ENCODE measurements at places on chromosomes 5 and 9.
A peak's percentile ranks its signal among the peaks of the same experiment; 100 is the strongest.

DNA sequence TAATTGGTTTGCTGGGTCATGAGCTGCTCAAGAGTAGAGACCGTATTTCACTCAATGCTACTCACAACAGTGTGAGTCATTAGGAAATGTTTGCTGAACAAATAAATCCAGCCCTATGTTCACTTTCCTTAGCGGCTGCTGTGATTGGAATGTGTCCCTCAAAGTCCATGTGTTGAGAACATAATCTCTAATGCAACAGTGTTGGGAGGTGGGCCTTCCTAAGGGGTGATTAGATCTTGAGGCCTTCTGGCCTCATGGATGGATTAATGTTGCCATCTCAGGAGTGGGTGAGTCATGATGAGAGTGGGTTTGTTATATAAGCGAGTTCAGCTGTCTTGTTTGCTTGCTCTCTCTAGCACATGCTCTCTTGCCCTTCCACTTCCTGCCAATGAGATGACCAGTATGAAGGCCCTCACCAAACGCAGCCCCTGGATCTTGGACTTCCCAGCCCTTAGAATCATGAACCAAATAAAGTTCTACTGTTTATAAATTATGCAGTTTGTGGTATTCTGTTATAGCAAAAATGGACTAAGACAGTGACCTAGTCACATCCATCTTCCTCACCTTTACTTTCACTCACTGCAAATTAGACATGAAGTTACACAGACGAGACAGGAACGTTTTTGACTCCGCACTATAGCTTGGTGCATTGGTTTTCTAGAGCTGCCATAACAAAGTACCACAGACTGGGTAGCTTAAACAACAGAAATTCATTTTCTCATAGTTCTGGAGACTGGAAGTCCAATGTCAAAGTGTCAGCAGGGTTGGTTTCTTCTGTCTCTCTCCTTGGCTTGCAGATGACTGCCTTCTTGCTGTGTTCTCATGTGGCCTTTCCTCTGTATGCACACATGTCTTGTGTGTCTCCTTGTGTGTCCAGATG, 50.9 kb upstream of the FAM169A start:
- DNase-seq = no peak

DNA sequence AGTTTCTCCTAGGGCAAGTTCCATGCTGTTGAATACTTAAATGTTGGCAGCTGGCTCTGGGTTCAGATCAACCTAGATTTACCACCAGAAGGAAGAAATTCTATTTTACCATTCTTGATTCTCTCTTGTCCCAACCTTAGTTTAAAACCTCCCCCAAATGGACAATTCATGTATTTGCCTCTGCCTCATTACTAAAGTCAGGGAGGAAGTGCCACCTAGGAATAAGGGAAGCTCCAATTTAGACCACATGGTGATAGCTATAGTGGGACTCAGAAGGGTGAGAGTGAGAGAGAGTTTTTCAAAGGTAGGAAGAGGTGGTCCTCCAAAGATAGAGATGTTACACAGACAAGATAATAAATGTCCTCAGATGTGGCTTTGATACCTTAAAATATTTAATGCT, 53.4 kb upstream of the PAM start:
- DNase-seq = no peak

DNA sequence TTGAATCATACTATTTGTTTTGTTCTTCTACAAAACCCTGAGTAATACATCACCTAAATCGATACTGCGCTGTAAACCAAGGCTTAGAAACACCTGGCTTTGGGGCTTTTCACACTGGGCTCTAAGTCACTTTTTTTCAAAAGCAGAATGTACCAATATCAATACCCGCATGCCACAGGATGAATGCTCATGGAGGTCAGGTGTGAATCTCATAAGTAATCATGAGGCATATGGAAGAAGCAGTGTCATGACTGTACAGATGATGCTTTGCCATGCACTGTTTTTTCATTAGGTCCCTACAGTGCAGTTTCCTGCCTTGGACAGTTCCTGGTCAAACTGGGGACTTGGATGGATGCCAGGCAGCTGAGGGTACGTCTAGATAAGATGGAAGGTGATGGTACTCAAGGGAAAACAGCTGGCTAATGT, 49.0 kb upstream of the ATG10 start:
- no peak for DNase-seq

DNA sequence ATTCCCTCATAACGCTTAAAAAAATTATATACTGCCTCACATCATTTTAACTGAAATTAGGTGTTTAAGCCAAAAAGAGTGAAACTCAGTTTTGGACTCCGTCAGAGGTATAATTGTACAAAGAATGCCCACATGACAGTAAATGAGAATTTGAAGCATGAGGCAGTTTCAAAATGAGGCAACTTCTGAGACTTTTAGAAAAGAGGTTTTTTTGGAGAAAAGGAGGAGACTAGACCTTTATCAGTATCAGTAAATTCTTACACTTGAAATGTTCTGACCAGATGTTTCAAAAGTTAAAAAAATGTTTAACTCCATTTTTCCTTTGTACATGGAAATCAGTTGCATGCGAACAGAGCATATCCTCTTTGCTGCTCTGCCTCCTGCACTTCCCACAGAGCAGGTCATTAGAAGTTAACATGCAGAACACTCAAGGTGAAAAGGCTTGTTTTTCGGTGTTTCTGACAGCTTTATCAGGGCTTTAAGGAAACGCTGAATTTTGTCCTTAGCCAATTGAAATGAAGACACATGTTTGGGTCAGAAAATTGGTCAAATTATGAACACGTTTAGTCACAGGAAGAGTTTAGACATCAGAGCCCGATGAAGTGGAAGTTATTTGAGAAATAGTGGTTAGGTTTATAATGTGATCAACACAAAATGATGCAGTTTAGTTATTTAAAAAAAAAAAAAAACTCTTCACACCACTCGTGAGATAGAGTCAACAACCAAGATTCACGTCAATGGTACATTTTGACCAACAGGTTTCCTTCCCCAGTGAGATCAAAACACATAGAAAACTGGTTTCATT, 59.5 kb downstream of the PIK3R1 start:
- DNase-seq = no peak

DNA sequence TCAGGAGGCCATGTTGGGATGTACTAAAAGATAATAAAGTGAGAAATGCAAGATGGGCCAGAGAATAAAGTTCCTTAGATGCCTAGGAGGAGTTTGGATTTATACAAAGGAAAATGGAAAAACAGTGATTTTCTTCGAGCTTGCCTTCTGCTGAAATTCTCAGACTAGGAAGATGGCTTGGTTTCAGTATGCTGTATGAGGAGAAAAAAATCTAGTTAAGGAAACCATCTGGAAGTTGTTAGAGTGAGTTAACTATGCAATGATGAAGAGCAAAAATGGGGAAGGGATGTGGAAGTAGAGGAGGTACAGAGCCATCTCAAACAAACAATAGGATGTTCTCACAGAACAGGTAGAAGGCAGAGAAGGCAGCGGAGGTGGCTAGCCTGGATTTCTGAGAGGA, 162.9 kb upstream of the FTMT start:
- DNase-seq = no peak

GRCh38 chr5:21237461-21237860, 1249.5 kb upstream of the CDH18 start:
- DNase-seq = no peak

GRCh38 chr9:77705636-77706035, 57.5 kb upstream of the GNA14 start:
- DNase-seq = no peak

DNA sequence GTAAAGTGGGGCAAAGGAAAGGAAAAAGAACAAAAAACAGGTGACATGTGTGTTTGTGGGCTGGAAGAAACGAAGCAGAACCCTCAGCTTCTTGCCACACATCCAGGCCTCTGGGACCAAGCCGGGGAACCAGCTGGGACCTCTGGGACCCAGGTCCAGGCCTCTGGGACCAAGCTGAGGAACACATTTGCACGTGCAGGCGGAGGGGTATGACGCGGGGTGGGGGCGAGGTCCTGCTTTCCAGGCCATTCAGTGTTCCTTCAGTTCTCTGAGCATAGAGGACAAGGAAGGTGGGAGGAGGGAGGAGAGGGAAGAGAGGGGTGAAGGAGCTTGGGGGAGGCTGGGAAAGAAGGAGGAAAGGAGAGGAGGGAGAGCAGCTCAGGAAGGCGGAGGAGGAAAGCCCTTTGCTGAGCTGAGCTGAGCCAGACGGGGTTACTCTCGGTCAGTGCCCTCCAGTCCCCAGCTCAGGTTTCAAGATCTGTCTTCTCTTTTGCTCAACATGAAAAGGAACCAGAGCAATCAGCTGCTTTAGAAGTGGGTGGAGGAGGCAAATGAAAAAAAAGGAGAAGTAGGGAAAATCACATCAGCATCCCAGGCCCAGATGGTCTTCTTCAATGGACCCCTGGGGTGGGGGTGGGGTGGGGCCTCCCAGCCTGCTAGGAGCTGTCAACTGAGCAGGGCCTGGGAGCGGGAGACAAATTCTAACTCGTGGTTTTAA, 59.1 kb downstream of the ABCA1 start:
- DNase-seq = peak; percentile 74

DNA sequence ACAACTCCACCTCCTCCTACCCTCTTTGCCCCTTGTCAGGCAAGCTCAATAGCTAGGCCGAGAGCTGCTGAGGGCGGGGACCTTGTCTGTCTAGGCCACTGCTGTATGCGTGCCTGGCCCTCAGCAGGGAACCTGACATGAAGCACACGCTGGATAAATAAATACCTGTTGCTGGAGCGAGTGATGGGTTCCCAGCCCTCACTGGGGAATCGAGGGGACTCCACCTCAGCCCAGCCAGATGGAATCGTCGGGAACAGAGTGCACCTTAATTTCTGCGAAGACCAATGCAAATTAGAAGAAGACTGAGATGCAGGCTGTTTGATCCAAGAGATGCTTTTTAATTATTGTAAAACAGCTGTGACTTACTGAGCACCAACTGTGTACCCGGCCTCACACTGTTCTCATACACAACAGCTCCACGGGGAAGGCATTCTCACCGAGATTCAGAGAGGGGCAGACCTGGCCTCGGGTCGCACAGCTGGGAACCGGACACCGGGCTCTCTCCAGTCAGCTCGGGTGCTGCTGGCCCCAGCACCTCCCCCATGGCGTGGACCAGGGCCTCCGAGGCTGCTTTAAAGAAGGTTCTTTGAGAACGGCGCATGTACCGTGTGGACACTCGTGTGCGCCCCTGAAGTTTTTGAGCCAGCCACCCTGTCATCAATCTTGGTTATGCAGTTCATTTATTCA, 109.7 kb upstream of the IER5L start:
- no peak for DNase-seq

DNA sequence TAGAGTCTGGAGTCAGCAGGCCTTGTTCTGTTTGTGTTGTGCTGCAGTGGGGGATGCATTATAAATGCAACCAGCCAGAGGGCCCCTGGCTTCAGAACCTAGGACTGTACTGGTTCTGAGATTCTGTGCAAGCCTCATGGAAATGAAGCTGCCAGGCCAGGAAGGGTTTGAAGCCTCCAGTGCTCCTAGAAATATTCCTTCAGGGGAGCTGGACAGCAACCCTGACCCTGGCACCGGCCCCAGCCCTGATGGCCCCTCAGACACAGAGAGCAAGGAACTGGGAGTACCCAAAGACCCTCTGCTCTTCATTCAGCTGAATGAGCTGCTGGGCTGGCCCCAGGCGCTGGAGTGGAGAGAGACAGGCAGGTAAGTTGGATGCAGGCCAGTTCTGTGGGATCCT, at the start of gene SLC4A9:
Gene SLC4A9, plus strand, starts transcription at position 94 of the 400 bp plus-strand sequence. Its CDS starts 43 bp downstream, at position 137.
- no peak for DNase-seq

GRCh38 chr9:135757356-135757755, 55.4 kb downstream of the KCNT1 start:
- DNase-seq = no peak

DNA sequence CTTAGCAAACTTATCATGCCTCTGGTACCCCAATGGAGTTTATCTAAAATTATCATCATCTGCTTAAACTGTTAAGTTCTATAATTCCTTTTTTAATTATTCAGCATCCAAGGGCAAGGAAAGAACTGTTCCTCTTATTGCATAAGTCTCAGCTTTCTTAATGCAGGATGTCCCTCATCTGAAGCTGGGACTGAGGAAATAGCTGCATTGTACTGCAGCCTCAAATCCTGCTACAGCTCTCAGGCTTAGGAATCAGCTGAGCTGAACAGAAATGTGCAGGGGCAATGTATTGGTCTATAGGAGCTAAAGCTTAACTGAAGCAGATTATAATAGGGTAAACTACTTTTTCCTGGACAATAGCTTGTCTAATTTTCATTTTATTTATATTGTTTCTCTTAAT, 48.0 kb downstream of the HAPLN1 start:
- no peak for DNase-seq

DNA sequence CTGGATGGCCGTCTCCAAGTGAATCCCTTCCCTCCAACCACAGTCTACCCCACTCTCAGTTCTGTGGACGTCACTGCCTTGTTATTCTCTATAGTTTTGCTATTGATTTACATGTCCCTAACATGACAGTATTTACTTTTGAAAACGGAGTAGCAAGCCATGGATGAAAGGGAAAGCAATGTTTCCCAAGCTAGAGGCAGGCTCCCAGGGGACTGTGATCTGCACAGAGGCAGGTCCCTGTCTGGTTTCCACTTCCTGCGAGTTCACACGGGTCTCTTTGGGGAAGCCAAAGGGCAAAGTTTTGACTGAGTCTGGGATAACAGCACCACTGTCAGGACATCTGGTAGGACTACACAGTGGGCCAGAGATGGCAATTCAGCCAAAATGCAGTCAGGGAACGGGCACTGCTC, 12.7 kb downstream of the C9orf153 start:
- DNase-seq = no peak

DNA sequence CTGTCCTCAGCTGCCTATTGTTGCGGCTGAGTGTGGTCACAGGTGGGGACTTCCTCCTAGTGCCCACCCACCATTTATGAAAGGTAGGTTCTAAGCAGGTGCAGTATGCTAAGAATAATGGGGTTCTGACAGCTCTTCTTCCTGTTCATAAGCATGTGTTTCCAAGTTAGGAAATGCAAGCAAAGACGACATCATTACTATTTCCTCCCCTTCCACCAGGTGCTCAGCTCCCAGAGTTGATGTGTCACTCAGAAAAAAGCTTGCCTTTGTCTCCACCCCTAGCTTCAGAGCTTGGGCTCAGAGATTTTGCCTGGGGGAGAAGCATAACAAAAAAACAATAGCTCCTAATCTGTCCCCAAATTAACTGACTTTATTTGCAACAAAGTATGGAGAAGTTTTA, 1076.7 kb downstream of the NR2F1-AS1 start:
- no peak for DNase-seq

DNA sequence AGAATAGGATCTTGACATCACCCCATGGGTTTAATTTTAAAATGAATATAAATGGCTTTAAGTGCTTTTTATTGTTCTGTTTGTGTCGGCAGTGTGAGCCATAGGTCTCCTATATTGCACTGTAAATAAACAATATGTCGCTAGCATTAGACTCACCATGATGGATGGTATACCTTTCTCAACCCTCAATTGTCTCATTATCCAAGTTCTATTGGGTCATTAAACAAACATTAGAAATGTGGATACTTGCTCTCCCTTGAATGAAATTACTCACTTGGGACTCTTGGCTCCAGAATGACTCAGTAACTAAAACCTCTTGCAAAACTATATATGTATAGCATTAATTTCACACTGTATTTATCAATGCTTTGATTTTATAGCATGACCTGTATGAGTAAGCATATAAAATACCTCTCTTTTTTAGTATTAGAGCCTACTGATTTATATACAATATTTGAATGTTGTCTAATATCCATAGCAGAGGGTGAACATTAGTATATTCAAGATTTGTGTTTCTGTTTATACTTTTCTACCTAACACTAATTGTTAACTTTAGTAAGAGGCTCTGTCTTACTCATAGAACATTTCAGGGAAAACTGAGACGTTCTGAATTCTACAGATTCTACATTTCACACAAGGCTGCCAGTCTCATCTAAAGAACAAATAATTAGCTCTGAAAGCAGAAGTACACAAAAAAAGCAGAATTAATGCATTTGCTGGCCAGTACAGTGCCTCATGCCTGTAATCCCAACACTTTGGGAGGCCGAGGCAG, 303.8 kb upstream of the PRR16 start:
- DNase-seq = no peak

Measured in GM12891 (cell line).